ENCODE measurements at places on chromosomes 2 and 18.

- no peak for DNase-seq
Observed at GRCh38 chr2:138652378-138652777, 127.8 kb downstream of the NXPH2 start.

GRCh38 chr18:35623255-35623654 is 41.7 kb downstream of the GALNT1 start:
- no peak for DNase-seq

GRCh38 chr2:197307933-197308521 is 2.6 kb downstream of the ANKRD44 start:
- no peak for DNase-seq

DNA sequence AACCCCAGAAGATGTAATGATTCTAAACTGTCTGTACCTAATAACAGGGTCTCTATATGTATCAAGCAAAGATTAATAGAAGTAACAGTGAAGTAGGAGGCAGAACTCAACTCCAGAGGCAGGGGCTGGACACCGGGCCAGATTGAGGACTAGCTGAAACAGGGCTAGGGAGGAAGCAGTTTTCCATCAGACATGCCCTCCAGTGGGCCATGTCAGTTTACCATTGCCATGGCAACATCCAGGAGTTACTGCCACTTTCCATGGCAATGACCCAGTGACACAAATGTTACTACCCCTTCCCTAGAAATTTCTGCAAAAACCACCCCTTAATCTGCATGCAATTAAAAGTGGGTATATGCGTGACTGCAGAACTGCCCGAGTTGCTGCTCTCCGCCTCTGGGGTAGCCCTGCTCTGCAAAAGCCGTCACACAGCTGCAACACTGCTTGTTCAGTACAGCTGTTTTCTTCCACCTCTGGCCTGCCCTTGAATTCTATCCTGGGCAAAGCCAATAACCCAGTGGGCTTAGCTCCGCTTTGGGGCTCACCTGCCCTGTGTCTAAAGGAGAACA is 58.7 kb downstream of the TMEM18 start:
- DNase-seq: no peak

DNA sequence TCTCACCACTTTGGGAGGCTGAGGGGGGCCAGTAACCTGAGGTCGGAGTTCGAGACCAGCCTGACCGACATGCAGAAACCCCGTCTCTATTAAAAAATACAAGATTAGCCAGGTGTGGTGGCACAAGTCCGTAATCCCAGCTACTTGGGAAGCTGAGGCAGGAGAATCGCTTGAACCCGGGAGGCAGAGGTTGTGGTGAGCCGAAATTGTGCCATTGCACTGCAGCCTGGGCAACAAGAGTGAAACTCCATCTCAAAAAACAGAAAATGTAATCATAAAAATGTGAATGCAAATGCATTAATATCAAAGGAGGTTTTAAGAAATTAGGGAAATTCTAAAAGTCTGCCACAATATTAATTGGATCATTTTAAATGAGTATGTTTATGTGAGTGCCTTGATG is 45.7 kb downstream of the ACTR2 start:
- DNase-seq: no peak

DNA sequence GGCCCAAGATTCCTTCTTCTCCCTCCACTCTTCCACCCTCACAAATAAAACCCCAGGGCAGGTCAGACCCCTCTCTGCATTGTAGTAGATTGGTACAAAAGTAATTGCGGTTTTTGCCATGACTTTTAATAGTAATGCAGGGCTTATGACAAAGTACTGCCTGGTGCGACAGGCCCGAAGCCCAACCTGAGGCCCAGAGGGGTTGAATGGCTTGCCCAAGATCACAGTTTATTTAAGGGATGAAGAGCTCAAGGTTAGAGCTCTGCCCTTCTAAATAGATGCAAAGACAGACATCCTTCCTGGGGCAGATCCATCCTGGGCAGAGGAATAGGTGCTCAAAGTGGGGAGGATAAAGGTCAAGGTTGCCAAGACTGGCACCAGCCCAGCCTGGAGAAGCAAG is 899 bp upstream of the PSTPIP2 start:
- DNase-seq: no peak

DNA sequence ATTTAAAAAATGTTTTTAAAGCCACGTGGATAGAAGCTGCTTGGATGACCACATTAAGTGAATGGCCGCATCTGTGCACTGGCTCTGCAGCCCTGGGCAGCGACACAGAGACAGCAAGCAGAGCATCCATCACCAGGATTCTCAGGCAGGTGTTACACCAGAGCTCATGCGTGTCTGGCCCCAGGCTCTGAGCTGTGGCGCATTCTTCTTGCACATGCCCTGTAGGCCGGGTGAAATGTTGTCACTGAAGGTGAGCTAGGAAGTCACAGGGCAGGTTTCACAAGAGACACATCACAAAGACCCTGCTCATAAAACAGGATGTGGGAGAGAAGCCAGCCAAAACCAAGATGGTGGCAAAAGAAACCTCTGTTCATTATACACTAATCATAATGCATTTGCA is 8.4 kb upstream of the PXDN start:
- DNase-seq: no peak

GRCh38 chr18:77234504-77235365 is 14.9 kb upstream of the GALR1 start:
- DNase-seq: no peak

- DNase-seq: no peak
Observed at GRCh38 chr2:109402180-109402579, 211.6 kb downstream of the SEPTIN10 start.

- no peak for DNase-seq
Observed at GRCh38 chr2:191115804-191116203, 35.0 kb downstream of the STAT4 start.

DNA sequence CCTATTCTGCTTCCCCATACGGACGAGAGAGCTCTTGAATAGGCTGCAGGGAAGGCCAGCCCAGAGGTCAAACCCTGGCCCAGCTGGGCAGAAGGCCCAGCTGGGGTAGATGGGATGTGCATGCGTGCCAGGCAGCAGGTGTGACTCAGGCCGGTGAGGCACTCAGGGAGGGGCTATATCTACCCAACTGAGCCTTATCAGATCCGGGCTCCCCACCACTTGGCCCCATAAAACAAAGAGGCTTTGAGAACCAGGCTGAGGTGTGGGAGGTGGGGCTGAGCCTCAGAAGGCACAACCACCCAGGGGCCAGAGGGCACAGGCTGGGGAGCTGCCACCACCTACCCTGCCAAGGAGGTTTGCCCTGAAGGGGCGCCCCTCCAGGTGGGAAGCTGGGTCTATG is 8.0 kb upstream of the CFAP65 start:
- DNase-seq: no peak

GRCh38 chr18:3422905-3423304 is 27.1 kb upstream of the TGIF1 start:
- no peak for DNase-seq
